ENCODE measurements at places on chromosomes 11 and 22.

GRCh38 chr22:45925811-45926351 lies 51.1 kb downstream of the WNT7B start:
- DNase-seq, result no peak

GRCh38 chr11:1235306-1235900 lies 12.5 kb downstream of the MUC5B start:
- no peak for DNase-seq

DNA sequence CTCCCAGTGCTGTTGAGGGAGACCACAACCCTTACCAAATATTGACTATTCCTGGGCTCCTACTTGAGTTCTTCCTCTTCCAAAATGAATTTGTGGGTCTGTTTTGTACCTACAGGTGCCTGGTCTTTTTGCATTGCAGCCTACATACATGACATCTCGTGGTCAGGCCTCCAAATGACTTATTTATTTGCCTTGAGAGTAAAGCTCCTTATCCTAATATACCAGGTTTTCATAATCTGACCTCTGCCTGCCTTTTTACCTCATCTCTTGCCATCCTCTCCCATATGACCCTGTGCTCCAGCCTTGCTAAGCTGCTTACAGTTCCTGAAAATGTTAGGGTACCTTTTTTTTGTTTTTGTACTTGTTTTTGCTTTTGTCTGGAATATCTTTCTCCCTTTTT lies 130.4 kb downstream of the UVRAG start:
- DNase-seq, result no peak

- DNase-seq, result no peak
Measured at GRCh38 chr22:22811016-22812009, 76.3 kb upstream of the IGLL5 start.

DNA sequence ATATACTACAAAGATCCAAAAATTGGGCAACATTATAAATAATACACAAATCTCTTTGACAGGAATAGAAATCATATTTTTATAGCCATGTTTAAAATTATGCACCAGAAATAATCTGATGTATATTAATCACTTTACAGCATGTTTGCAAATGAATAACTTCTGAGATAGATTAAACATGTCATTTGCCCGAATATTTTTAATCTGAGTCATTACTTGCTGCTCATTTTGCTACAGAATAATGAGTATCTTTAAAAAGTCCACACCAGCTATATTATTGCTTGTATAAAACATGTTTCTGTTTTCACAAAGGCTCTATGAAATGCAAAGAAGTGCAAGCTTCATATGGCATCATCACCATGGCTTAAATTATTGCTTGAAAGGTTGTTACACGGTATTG lies 336.8 kb downstream of the GUCY1A2 start:
- DNase-seq, result peak; percentile 32
